ENCODE measurements at places on chromosomes 5 and 9.

DNA sequence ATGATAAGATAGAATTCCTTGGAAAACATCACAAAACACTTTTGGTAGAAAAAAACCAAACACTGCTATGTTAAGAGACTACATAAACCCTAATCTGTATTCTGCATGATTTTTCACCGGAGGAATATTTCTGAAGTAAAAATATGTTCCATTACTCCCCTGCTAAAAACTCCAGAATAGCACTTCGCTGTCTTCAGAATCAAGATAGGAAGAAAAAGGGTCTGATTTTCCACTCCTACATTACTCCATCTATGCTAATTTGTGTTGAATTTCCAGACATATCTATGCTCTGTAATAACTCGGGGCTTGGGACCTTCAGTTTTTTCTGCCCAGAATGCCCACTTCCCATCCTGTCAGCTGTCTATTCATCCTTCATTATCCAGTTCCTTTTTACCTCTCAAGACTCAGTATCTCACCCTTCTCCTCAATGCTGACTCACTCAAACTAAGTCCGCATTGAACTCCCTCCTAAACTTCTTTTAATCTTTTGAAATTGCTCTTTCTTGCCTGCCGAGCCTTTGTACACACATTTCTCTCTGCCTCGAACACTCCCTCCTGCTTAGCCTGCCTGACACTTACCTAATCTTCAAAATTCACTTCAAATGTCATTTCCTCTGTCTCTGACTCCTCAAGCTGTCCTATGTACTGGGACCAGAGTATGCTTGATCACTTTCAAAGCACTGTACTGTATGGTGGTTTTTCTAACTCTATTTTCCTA is 171.0 kb downstream of the ARRDC3 start:
- DNase-seq: no peak

DNA sequence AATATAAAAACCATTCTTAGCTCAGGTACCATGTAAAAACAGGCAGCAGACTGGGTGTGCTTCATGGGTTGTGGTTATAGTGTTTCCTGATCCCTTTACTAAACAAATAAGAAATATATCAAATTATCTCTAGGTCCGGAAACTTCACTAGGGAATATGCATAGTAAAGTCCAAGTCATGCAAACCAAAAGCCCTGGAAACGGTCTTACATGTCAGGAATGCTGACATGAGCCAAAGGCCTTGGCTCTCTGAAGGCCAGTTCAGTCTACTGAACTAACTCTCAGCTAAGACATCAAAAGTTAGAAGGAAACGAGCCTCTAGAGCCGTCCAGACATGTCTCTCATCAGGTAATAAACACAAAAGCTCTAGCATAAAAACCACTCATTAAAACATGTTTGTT is 778.9 kb upstream of the ZNF608 start:
- DNase-seq: no peak

GRCh38 chr9:114834386-114834785 is 28.5 kb upstream of the TNFSF15 start:
- no peak for DNase-seq

DNA sequence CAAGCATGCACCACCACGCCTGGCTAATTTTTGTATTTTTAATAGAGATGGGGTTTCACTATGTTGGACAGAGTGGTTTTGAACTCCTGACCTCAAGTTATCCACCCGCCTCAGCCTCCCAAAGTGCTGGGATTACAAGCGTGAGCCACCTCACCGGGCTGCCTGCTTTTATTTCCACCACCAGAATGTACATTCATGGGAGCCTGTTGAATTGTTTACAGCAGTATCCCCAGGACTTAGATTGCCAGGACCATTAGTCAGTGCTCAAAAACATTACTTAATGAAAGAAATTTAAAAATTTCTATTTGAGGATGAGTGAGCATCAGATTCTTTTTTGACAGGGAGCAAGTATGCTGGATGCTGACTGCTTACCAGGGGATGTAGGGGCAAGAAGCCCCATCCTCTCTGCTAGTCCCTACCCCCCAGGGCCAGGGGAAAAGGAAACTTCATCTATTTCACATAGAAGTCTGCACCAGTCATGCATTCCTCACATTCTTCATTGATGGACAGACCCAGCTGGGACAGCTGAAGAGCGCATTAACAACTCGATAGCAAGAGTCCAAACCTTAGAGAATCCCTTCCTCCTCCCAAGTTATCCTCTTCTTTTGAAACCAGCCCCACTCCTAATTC is 10.3 kb upstream of the RGMB start:
- DNase-seq: no peak

GRCh38 chr5:68225188-68225910 is 9.8 kb downstream of the PIK3R1 start:
- DNase-seq: peak; percentile 36

DNA sequence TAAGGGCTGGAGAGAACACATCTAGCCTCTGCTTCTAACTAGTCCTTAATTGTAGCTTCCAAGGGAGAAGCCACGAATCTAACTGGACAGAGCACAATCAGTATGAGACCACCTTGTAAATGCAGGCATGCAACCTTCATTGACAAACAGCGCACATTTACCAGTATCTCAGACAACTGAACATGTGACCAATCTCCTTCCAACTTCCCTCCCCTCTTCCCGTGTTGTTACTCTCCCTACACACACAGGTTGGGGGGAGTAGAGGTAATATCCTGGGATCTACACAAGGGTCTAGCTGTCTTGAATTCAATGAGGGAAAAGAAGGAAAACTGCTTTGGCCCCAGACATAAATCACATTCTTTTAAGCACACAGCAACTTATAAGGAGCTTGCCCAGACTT is 77.6 kb downstream of the LIFR start:
- DNase-seq: no peak

Data from tibial nerve (tissue), 4 donors.